ENCODE measurements at places on chromosomes 4 and X.
A peak's percentile ranks its signal among the peaks of the same experiment; 100 is the strongest.

DNA sequence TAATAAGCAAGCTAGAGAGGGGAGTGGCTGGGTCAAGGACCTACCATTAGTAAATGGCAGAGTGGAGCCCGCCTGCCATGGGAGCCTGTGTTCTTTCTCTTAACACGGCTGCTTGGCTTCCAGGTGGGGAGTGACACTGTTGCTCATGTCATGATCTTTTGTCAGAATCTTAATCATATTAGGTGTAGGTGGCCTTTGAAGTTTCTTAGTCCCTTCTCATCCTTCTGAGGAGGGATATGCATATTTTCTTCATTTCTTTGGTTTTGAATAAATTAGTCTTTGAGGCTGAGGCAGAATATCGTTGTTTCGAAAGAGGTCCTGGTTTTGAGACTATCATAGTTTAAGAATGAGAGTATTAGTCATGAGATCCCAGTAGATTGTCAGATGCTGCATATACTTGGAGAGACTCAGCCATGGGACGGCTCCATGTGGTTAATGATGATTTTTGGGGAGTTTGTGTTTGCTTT is 28.9 kb downstream of the SNX25 start:
- DNase-seq: peak; percentile 13

DNA sequence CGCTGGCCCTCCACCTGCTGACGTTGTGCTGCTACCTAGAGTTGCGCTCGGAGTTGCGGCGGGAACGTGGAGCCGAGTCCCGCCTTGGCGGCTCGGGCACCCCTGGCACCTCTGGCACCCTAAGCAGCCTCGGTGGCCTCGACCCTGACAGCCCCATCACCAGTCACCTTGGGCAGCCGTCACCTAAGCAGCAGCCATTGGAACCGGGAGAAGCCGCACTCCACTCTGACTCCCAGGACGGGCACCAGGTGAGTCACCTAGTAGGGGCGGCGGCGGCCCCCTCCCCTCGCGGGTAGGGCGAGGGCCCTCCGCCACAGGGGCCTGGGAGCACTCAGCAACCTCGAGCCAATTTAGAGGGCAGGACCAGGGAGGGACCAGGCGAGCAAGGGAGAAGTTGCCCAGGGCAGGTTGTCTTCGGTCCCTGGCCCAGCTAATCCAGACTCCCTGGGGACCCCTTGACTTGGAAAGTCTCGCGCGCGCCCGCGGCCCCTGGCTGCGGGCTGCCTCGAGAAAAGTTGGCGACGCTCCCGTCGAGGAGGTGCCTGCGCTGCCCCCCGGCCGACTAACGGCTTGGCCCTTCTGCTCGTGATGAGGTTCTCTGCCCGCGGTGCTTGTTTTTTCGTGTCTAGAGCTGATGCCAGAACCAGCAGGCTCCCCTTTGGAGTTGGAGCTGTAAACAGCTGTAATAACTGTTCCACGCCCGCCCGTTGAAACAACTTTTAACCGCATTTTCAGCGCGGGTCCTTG is 717 bp downstream of the EDA start:
- DNase-seq: peak; percentile 2

GRCh38 chr4:22875587-22876257 is 183.0 kb downstream of the GBA3 start:
- DNase-seq: no peak

DNA sequence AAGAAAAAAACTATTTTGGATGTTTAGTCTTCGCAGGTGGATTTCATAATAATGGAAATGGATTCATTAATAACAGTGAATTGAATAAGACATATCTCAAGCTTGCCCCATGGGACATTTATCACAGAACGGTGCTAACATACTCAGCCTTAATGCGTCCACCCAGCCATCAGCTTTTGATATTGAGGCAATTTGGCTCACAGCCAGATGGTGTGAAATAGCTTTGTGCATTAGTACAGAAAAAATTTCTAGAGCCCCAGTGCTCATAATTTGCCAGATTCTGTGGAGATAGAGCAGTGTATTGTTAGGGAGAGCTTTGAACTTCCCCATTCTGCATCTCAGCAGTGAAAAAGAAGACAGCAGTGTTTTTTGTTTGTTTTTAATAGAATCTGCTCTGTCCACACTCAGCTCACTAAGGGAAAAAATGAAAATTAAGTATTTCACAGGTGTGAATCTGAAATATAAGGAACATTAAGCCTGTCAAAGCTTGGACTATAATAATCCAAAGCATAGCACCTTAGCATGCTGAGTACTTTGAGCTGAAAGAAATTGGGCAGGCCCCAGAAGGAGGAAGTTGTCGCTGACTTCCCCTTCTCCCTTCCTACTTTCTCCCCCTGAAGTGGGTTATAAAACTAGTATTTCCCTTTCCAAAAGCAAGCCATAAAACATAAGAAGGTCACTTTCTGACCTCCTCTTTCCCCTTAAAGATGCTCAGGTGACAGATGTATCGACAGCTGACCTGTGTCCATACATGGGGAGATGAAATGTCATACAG is 295.8 kb downstream of the MAGEB5 start:
- no peak for DNase-seq

DNA sequence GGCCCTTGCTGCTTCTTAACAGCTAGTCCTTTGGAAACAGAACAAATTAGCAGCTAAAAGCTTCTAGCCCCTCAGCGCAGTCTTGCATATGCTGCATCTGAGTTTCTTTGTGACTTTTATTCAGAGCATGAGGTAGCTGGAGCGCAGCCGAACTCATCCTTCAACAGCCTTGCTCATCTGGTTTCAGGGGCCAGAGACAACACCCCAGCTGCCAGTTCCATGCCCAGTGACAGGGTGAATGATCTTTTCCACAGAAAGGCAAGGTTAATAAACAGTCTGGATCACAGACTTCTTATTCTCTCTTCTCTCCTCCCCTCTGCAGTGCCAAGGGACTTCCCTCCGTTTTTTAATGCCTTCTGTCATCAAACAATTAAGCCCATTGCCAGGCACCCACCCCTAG is 216.6 kb upstream of the INTU start:
- no peak for DNase-seq

- DNase-seq: no peak
Measured at GRCh38 chr4:127732623-127733328, 2.6 kb downstream of the SLC25A31 start.

- DNase-seq: no peak
Measured at GRCh38 chr4:38130884-38131283, 170.7 kb downstream of the PTTG2 start.

DNA sequence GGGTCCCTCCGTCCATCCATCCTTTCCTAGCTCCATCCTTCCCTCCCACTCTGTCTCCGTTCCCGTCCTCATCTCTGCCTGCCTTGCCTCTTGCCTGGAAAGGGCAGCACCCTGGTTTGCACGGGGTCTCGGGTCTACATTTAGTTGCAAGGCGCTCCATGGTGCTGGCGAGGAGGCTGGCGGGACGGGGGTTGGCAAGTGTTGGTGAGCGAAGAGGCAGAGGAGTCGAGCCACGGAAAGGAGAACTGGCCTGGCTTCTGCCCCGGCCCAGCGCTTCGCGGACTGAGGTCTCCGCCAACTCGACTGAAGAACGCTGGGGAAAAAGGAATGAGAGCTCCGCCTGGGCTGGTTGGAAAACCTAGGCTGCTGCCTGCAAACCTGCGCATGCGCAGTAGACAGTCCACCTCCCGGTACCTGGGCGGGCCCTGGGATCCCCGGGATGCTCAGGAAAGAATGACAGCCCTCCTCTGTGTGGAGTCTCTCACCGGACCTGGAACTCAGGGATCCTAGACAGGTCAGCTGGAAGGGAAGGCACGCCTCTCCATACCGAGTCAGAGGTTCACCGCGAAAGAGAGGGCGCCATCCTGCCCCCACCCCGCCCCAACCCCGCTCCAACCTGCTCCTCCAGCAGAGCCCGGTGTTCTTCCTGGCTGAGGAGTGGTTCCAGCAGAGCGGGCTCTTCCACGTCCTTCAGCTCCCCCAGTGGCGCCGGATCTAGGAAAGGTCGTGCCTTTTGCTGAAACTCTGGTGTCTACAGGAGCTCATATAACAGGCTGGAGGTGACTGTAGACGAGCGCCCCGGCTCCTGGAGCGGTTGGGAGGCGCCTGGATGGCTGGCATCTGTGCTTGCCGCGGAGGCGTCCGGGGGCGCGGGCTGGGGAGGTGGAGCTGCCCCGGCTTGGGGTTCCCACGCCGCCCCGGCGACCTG is 6.0 kb downstream of the FRG2 start:
- DNase-seq: no peak

DNA sequence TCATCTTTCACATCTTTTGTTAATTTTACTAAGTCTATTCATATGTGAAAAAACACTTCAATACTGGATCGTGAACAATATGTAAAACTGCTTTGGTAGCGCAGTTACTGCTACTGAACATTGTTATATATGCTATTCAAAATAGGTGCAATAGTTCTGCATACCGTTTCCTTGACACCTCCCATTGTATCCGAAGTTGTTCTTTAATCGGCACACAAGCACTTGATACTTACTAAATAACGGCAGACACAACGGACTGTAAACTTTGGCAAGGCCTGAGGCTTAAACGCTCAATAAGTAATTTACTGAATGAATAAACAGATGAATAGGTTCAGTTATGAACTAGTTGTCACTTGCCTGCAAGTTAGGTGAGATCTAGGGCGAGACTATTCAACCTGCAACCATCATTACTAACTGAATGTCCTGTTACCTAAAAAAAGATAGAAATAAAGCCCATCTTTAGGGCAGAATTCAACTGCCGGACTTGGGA is 620 bp downstream of the ANAPC10 start:
- DNase-seq: no peak

GRCh38 chr4:20126906-20127305 is 124.8 kb upstream of the SLIT2 start:
- no peak for DNase-seq

DNA sequence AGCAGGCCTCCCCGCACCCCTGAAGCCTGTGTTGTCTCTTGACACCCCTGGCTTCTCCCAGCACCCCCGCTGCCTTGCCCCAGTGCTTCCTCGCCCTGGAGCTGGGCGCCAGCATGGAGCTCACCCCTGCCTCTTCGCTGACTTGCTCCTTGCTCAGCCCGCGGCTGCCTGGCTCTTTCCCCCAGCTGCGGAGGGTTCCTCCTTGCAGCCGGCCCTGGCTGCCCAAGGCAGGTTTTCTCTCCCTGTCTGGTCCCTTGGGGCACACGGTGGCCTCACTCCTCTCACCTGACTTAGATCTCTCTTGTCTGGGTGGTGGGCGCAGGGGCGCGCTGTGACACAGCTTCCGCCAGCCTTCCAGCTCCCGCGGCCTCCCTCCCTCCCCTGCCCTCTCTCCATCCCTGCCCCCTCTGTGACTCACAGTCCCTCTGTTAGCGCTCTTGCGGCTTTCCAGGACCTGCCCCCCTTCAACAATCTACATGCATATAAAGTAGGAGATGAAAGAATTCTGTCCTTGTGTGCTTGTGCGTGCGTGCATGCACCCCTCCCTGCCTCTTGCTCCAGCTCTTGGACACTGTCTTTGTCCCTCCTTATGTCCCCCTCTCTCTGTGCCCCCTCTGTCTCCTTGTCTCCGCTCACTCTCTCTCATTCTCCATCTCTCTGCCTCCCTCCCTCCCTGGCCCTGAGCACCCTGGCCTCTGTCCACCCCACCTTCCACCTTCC is 2.2 kb downstream of the PLXNB3 start:
- DNase-seq: peak; percentile 31

DNA sequence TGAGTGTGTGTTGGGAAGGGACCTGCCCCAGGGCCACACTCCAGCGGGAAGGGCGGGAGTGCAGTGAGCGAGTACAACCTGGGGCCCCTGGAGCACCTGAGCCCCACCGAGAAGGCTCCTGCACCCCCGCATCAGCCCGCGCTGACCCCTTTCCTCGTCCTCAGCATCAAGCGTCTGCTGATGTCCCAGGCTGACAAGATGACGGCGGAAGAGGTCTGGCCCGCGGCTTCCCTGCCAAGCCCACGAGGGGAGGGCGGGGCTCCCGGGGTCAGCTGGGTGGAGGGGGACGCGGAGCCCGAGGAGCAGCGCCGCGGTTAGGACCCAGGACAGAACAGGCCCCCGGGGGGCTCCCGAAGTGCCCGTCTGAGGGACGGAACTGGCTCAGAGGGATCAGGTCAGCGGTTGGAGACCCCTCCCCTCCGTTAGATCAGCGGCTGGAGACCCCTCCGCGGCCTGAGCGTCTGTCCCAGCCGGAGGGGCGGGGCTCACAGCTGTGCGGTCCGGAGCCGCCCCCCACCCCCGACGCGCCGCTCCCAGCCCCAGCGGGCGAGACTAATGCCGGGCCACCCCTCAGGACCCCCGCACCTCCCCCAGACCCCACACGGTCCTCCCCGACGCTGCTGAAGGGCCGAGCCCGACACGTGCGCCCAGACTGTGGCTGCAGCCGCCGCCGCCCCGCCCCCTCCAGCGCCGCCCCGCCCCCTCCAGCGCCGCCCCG is 6.7 kb downstream of the MYL5 start:
- DNase-seq: peak; percentile 33

- DNase-seq: no peak
Measured at GRCh38 chr4:151324124-151324751, 1.2 kb downstream of the SH3D19 start.

- no peak for DNase-seq
Measured at GRCh38 chr4:138647433-138647832, 368.1 kb upstream of the NOCT start.
